ENCODE measurements at places on chromosomes 13 and 19. TPM values are rescaled to one million over a fixed set of nuclear protein-coding genes. Genes with fewer than 3 reads are reported as not detected.

Gene GRK1
- polyA plus RNA-seq, result 0.15 TPM

Gene CAMSAP3
- 0.34 TPM for polyA plus RNA-seq

Gene TGFBR3L
- polyA plus RNA-seq, result 3.5 TPM

Gene ZNF490
- 0.91 TPM for polyA plus RNA-seq

Gene RASGRP4
- 0.61 TPM for polyA plus RNA-seq

Gene RNF17
- 0.17 TPM for polyA plus RNA-seq

Gene FFAR1
- not detected for polyA plus RNA-seq

Gene VN1R2
- not detected for polyA plus RNA-seq

Gene CCDC8
- 19.0 TPM for polyA plus RNA-seq

Gene KMT2B
- 13.9 TPM for polyA plus RNA-seq

Gene ACTL9
- not detected for polyA plus RNA-seq

Gene TMIGD2
- 0.06 TPM for polyA plus RNA-seq

Gene VWA8
- polyA plus RNA-seq, result 16.7 TPM

Gene SLC6A16
- 0.53 TPM for polyA plus RNA-seq

Gene CBY2
- not detected for polyA plus RNA-seq

Gene URAD
- not detected for polyA plus RNA-seq

Gene ZNF296
- 0.19 TPM for polyA plus RNA-seq

Gene ILF3
- polyA plus RNA-seq, result 94.4 TPM

Gene HSD17B14
- polyA plus RNA-seq, result 1.6 TPM

Gene CGB2
- not detected for polyA plus RNA-seq

Gene ZNF112
- polyA plus RNA-seq, result 1.7 TPM

Gene CACNG6
- polyA plus RNA-seq, result not detected

Gene ATP4B
- not detected for polyA plus RNA-seq

Gene C1QTNF9B
- polyA plus RNA-seq, result 1.8 TPM

Gene ZNF497
- polyA plus RNA-seq, result 0.28 TPM

Gene PSG2
- polyA plus RNA-seq, result not detected

Gene NLRP11
- polyA plus RNA-seq, result not detected

Gene ACP5
- 1.6 TPM for polyA plus RNA-seq

Gene CCDC70
- polyA plus RNA-seq, result not detected

Gene FAAP24
- 0.38 TPM for polyA plus RNA-seq

Gene IL12RB1
- 0.19 TPM for polyA plus RNA-seq

Gene CEACAM3
- not detected for polyA plus RNA-seq

Gene BST2
- polyA plus RNA-seq, result 37.1 TPM

Measured in heart left ventricle (tissue), 16 donors.